ENCODE measurements at places on chromosomes 2 and 18. TPM values are rescaled to one million over a fixed set of nuclear protein-coding genes. Genes with fewer than 3 reads are reported as not detected.

Gene CTIF
- total RNA-seq, result 70.6 TPM

Gene ST6GAL2
- 0.89 TPM for total RNA-seq

DNA sequence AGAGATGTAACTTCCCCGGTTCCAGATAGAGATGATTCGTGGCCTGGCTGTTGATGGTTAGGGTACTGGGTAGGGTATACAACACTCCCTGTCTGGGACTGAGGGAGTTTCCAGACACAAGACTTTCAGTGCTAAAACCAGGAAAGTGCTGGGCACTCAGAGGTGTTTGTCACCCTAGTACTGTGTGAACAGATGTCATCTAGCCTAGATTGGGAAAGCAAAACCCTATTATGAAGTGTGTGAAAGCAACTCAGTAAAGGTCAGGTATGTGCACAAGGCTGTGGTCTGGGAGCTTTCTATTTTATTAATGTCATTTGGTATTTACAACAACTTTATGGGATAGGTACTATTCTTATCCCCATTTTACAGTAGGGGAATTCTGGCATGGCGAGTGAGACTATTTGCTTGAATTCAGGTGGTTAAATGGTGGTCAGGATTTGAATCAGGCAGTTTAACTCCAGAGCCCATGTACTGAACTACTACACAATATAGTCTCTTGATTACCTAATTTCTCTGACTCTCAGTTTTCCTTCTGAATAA is 2.6 kb downstream of the BZW1 start:
- DNase-seq, result no peak

DNA sequence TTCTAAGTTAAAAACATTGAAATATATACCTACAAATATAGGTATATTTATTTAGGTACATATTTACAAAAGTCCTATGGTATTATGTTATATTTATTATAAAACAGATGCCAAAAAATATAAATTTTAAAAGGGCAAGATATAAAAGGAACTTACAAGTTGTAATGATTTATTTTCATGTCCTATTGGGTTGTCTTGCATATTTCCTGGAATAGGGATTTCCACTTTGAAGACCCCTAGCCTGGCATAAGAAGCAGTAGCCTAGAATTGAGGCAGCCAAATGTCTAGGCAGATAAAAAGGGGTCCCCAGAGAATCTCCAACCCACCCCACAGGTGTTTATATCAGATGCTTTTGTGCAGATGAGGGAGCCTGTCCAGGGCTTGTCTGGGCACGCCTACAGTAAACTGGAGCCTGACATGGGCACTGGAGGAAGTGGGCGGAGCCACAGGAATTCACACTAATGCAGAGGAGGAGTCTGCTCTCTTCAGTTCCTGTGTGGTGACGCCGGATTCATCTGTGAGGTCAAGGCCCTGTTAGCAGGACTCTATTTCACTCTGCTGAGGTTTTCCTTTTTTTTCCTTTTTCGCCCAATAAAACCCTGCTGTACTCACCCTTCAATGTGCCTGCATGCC is 1088.9 kb upstream of the PIK3C3 start:
- no peak for DNase-seq

Gene COLEC12
- 14.2 TPM for total RNA-seq

DNA sequence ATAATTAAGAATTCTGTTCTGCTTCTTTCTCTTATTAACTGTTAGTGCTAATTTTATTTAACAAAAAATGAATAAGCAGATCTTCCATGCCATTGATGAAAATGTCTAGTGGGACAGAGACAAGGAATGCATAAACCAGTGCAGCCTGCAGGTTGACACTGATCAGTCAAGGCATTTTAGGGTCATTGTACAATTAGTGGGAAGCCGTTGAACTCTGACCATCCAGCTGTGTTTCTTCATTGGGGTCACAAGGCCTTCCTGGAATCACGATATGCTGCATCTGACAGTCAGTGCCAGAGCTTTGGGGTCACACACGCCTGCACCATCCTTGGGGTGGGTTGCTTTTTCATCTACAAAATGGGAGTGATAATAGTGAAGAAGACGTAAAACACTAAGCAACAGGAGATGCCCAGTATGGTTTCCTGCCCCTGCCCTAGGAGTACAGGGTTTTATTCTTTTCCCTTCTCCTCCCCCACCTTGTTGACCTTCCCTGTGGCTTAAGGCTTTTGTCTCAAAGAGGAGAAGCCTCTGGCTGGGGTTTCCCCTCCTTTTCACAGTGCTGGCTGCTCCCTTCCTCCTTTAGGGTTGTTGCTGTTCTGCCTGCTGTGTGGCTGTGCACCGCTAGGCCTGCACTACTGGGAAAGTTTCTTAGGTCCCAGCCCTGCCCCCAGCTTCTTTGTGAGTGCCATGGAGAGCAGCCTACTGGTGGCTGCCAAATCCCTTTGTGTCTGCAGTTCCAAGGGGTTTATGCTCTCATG is 245.6 kb downstream of the TPGS2 start:
- no peak for DNase-seq

DNA sequence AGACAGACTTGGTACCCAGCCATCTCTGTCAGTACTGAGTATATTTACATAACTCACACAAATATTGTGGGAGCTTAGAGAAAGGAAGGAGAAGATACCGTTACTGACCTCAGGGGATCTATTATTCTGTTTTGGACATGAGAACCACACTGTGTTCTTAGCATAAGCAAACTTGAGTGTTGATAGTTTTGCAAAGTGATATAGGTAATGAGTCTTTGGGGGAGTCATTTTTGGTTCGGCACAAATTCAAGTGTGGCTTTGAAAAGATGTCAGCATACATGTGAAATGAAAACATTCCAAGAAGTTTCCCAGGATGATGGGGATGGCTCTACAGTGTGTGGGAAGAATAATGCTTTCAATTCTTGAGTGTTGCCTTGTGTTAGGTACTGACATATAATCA is 24.1 kb downstream of the SMARCAL1 start:
- DNase-seq, result no peak

Gene RAB6D
- 0.13 TPM for total RNA-seq

DNA sequence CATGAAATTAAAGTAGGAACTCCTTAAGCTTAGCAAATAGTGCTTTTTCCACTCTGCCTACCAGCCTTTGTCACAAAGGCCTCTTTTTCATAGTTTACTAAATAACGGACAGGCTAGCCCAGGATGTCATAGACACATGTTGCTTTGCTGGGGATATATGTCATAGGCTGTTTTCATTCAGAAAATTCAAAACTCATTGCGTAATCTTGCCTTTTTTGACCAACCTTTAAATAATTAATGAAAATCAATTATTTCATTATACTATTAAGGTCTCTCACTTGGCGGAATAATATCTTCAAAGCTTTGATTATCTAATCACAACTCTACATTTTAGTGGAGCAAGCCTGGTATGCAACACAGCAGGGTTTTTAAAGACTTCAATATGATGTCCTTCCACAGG is 1245.7 kb upstream of the LRRTM1 start:
- DNase-seq, result no peak

DNA sequence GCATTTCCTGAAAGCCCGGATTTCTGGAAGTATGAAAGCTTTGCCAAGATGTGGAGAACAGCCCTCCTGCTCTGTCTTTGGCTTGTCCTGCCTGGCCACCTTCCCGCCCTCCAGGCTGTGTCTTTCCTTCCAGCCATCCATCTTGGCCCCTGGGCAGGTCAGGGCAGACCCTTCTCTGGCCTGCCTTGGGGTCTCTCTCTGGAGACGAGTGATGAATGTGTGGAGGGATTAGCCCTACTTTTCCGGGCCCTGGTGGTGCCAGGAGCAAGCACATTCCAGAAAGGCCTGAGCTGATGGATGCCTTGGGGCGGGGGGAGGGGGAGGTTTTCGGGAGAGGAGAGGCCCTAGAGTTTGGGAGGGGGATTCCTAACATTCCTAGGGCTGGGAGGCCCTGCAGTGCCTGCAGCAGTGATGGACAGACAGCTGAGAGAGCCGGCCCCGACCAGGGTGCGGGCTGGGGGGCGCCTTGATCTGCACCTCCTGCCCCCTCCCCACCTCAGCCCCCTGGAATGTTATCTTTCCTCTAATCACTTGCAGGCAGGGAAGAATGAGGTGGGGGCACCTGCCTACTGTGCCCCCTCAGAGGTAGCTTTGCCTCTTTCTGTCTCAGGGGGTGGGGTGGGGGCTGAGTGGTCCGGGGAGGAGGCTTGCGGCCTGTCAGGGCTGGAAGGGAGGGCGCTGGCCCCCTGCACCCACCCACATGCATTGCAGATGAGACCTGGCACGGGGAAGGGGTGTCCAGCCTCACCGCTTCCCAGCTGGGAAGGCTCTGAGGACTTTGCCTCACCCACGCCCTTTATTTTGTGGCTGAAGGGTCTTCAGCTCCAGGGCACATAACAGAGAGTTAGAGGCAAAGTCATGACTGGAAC is 156.2 kb downstream of the DDX1 start:
- DNase-seq, result no peak

- DNase-seq, result no peak
Measured at GRCh38 chr2:182191061-182191460, 205.4 kb downstream of the PPP1R1C start.

Gene DYNAP
- not detected for total RNA-seq

DNA sequence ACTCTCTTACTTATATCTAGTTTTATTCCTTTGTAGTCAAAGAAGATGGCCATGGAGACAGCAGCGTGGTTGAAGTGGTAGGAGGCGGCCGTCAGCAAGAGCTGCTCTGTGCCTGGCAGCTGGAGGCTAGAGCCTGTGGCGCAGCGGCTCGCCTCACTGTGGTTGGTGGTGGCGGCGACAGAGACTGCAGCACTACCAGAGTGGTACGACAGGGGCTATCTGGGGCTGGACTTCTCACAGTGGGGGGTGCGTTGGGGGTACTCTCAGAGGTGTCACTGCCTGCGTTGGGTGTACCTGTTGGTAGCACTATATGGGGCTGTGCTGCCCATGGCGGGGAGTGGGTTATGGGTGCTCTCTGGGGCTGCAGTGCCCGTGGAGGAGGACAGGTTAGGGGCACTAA is 8.5 kb upstream of the ANKRD62 start:
- no peak for DNase-seq

- DNase-seq, result peak; percentile 67
Measured at GRCh38 chr2:23554054-23554697, 169.2 kb downstream of the KLHL29 start.

Gene PLEK
- 7.3 TPM for total RNA-seq

- no peak for DNase-seq
Measured at GRCh38 chr18:31506024-31506742, 8.2 kb downstream of the DSG2 start.

Gene GALNT5
- 0.59 TPM for total RNA-seq

DNA sequence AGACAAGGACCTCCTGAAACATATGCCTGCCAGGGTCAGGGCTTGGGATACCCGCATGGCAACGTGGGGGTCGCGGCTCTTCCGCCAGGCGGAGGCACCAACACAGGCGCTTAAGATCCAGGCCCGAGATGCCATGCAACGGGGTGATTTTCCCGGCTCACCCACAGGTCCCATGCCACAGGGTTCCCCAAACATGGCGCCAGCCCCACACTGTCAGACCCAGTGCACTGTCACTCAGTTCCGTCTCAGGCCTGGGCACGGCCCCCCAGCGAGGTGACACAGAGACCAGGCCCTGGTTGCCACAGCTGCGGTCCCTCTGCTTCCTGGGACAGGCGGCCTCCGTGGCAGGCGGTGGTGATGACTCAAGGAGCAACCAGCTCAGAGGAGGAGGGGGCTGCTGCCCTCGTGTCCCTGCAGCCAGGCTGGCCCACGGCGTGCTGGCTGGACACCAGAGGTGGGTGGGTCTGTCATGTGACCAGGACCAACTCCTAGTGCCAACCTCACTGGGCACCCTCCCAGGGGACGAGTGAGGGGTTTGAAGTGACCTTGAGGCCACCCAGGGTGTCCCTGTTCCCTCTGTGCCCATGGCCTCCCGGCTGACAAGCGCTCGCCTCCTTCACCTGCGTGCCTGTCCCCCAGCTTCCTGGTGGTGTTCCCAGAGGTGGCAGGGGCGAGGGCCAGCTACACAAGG is 4.9 kb downstream of the PDCD1 start:
- peak; percentile 37 for DNase-seq

DNA sequence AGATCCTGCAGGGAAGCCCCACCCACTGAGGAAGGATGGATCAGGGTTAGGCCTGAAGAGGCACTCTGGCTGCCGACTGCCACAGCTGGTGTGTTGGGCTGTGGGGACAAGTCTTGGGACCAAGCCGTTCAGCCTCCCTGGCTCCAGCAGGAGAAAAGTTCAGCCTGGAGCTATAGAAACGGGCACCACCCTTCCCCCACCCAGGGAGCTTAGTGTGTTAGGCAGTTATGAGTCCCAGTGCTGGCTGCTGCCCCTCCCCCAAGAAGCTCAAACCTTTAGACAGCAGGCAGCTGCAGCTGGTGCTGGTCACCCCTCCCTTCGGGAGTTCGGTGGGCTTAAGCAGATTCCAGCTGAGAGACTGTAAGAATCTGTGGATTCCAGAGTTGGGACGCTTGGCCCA is 447.1 kb upstream of the HS6ST1 start:
- DNase-seq, result no peak

GRCh38 chr18:73791081-73791480 is 356.6 kb downstream of the FBXO15 start:
- no peak for DNase-seq

Gene TEX44
- total RNA-seq, result not detected

GRCh38 chr18:65761636-65762295 is 11.0 kb downstream of the CDH7 start:
- DNase-seq, result no peak

DNA sequence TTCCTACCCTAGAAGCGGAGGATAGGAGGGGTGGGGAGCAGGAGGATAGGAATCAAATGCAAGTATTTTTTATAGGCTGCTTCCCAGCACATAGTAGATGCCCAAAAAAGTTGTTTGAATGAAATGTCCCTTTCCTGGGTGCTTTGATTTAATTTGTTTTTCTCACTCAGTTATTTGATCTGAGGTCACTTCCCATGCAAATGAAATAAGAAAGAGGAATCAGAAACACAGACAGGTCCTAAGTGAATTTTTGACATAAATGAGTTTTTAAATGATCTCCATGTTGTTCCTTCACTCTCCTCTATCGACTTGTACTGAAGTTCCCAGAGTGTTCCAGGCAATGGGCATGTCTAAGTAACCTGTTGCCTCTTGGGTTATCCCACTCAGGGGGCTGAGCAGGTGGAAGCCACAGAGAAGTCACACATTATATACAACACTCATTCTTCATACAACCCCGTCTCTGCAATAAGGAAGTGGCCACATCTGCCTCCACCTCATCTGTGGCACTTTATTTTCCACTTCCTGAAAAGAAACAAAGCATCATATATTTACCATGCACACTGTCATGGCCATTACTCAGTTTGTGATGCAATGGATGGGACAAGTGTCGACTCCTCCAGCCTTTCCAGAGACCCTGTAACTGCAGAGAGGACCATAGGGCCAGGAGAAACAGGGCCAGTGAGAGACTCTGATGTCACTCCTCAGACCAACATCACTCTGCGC is 81.9 kb upstream of the ZNF397 start:
- no peak for DNase-seq

GRCh38 chr2:145431181-145431951 is 911.4 kb upstream of the ZEB2 start:
- DNase-seq, result no peak

GRCh38 chr2:38823386-38823785 is 45.4 kb downstream of the GEMIN6 start:
- DNase-seq, result no peak

Gene PSMA8
- not detected for total RNA-seq
